OCI-LY7 (cell line): ENCODE measurements at places on chromosomes 6 and 20. TPM values are rescaled to one million over a fixed set of nuclear protein-coding genes. Genes with fewer than 3 reads are reported as not detected.

- DNase-seq = no peak
These were observed 154.1 kb downstream of the TMEM242 start for GRCh38 chr6:157169226-157169625.

- DNase-seq = no peak
These were observed 112.9 kb upstream of the DTNBP1 start for GRCh38 chr6:15775741-15776140.

GRCh38 chr20:36454698-36455427, 86.5 kb upstream of the MYL9 start:
- DNase-seq = no peak

Gene SYNDIG1
- total RNA-seq = not detected in 2 replicates

- no peak for DNase-seq
These were observed 73.2 kb downstream of the GRM4 start for GRCh38 chr6:34072727-34073126.

- DNase-seq = no peak
These were observed 70.4 kb upstream of the VGLL2 start for GRCh38 chr6:117194978-117195377.

Gene CDKAL1
- total RNA-seq = 20.3 and 21.1 TPM in 2 replicates

- DNase-seq = no peak
These were observed 30.5 kb downstream of the COL20A1 start for GRCh38 chr20:63323357-63323981.

DNA sequence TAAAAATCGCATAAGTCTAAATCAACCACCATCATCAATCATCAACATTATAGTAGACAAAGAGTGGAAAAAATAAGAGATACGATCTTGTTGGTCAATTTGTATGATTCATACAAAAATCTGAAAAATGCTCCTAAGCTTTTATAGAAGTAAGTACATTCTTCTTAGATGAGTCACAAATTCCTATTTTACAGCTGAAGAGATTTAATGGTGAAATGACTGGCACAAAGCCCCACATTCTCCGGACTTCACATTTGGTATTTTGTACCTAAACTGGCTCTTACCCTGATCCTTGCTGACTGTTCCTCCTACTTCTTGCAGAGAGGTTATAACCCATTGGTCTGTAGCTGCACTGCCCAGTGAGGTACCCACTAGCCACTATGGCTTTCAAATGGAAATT, 29.9 kb upstream of the PREP start:
- no peak for DNase-seq

GRCh38 chr6:99031957-99032356, 84.2 kb upstream of the FBXL4 start:
- DNase-seq = no peak

- DNase-seq = no peak
These were observed 403.0 kb upstream of the SPTLC3 start for GRCh38 chr20:12605751-12606150.
